ENCODE measurements at places on chromosomes 6 and 20. TPM values are rescaled to one million over a fixed set of nuclear protein-coding genes. Genes with fewer than 3 reads are reported as not detected.

- H3K4me3 ChIP-seq = no peak overlapping the region
- no peaks in the 10 kb centered on the region for H3K27me3 ChIP-seq
- no peak overlapping the region for H3K27ac ChIP-seq
- DNase-seq = no peak
Observed at GRCh38 chr20:45181639-45182038, 6.9 kb downstream of the PI3 start.

DNA sequence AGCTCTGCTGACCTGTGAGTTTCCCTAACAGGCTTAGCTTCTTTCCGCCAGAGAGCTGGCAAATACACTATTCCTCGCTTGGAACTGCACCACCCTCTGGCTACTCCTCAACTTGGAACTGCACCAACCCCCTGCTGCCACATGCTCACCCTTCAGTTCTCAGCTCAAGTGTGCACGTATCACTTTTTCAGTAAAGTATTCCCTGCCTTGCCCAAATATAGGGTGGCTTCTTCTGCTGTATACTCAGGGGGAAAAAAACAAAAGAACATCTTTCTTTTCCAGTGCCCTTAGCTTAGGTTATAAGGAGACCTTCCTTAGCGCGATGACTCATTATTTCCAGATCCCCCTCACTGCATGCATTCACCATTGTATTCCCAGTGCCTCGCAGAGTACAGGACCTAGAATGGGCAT, 21.2 kb downstream of the GNAS-AS1 start:
- H3K27ac ChIP-seq = no peak overlapping the region
- peaks cover 11% of the 10 kb centered on the region for H3K27me3 ChIP-seq
- no peaks in the 10 kb centered on the region for H3K4me1 ChIP-seq
- H3K36me3 ChIP-seq = no peaks in the 10 kb centered on the region
- H3K4me3 ChIP-seq = no peak overlapping the region

DNA sequence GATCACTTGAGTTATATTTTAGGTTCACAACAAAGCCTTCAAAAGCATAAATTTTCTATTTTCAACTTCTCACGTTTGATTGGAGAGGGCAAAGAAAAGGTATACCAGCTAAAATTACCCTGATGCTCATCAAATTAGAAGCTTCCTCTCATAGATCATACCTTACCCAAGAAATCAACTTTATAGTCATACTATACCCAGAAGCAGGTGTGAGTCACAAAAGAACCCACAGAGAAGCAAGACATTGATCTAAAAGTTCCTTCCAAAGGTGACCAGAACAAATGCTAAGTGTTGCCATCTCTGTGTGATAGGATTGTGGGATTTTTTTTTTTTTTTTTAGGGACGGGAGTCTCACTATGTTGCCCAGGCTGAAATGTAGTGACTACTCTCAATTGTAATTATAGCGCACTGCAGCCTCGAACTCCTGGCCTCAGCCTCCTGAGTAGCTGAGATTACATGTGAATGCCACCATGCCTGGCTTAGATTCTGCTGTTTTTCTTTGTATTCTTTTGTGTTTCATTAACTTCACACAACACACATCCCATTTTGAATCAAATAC, 3.3 kb downstream of the EIF2S2 start:
- H3K27ac ChIP-seq = no peak overlapping the region
- peaks cover 18% of the 10 kb centered on the region for H3K4me1 ChIP-seq
- DNase-seq = no peak
- H3K4me3 ChIP-seq = no peak overlapping the region
- no peaks in the 10 kb centered on the region for H3K36me3 ChIP-seq

GRCh38 chr20:732727-733126, 35.6 kb downstream of the SLC52A3 start:
- H3K36me3 ChIP-seq = no peaks in the 10 kb centered on the region
- DNase-seq = no peak
- no peaks in the 10 kb centered on the region for H3K27me3 ChIP-seq
- H3K27ac ChIP-seq = no peak overlapping the region

DNA sequence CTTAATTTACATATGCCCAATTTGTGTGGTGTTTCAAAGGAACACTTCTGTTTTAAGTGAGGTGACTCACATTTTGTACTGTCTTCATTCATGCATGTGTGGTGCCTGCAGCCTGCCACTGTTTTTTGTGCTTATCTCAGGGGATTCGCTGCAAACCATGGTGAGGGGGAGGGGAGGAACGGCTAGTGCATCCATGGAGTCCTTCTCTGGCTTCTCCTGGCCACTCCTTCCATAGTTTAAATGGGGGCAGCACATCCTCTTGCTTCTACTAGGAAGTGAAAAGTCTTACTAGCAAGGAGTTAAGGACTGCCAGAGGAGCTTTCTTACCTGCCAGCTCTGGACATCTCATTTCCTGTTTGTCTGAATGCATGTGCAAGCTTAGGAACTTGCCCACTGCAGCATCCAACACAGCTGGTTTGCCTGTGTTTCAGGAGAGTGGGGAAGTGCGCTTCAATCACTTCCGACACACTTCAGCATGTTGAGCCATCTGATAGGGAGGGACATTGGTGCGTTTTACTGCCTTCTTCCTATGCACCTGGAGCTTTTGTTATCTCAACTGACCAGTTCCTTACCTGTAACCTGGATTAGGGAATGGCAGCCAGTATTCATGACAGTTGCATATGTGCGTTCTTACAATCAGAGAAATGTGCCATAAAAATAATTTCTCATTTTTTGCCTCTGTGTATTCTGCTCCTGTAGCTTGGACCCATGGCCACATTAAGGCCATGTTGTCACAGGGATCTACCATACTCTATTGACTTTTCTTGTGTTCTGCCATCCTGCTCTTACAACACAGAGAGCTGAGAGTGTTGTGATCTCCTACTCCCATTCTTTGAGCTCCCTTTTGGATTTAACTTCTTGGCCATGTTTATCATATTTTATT, 211.3 kb downstream of the ARID1B start:
- H3K27me3 ChIP-seq = no peaks in the 10 kb centered on the region
- peaks cover 9% of the 10 kb centered on the region for H3K4me1 ChIP-seq
- DNase-seq = no peak
- no peaks in the 10 kb centered on the region for H3K36me3 ChIP-seq
- H3K27ac ChIP-seq = no peak overlapping the region
- no peak overlapping the region for H3K4me3 ChIP-seq

DNA sequence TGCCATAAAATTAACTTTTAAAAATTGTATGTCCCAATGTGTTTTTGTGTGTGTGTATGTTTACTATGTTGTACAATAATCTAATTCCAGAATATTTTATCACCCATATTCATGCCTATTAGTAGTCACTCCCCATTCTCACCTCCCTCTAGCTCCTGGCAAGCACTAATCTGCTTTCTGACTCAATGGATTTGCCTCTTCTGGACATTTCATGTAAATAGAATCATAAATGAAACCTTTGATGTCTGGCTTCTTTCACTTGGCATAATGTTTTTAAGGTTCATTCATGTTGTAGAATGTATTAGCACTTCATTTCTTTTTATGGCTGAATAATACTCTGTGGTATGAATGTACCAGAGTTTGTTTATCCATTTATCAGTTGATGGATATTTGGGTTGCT, 15.4 kb downstream of the SH3BGRL2 start:
- no peak overlapping the region for H3K4me3 ChIP-seq
- H3K27me3 ChIP-seq = no peaks in the 10 kb centered on the region
- H3K27ac ChIP-seq = no peak overlapping the region
- H3K4me1 ChIP-seq = peaks cover 4% of the 10 kb centered on the region
- no peaks in the 10 kb centered on the region for H3K36me3 ChIP-seq

DNA sequence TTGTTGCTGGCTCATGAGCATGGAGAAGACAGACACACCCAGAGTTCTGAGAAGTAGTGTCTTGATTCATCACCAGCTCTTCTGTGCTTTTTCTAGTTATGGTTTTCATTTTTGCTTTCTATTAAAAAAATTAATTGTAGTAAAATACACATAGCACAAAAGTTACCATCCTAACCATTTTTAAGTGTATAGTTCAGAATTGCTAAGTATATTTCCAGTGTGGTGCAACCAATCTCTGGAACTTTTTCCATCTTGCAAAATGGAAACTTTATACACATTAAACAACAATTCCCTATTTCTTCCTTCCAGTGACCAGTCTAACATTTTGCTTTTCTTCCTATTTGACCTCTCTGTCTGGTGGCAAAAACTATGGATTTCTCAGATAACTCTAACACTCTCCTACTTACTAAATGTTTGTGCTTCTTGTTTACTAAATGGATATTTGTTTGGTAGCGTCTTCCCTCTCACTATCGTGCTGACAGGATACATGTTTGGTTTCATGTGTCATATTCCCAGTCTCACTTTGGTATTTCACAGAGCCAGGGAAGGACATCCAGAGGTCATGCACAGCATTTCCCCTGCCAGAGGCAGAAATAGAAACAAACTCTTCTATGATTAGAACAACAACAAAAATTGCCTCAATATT, 40.6 kb downstream of the TXLNB start:
- H3K4me3 ChIP-seq = no peak overlapping the region
- H3K27ac ChIP-seq = peak overlapping the region; percentile 3
- peaks cover 15% of the 10 kb centered on the region for H3K4me1 ChIP-seq
- H3K36me3 ChIP-seq = no peaks in the 10 kb centered on the region
- no peaks in the 10 kb centered on the region for H3K27me3 ChIP-seq

GRCh38 chr6:139514819-139515218, 140.4 kb upstream of the CITED2 start:
- no peak overlapping the region for H3K27ac ChIP-seq
- H3K4me1 ChIP-seq = no peaks in the 10 kb centered on the region
- no peaks in the 10 kb centered on the region for H3K27me3 ChIP-seq
- no peak overlapping the region for H3K4me3 ChIP-seq
- no peak for DNase-seq

- no peak overlapping the region for H3K4me3 ChIP-seq
- H3K27me3 ChIP-seq = no peaks in the 10 kb centered on the region
- H3K4me1 ChIP-seq = no peaks in the 10 kb centered on the region
- no peak for DNase-seq
- no peak overlapping the region for H3K27ac ChIP-seq
Observed at GRCh38 chr6:8334113-8334512, 101.2 kb downstream of the SLC35B3 start.

GRCh38 chr6:132624175-132624574, at the start of gene TAAR2:
Gene TAAR2 (minus strand): TSS chr6:132624275. CDS start chr6:132624275, 0 bp downstream.
- no peaks in the 10 kb centered on the region for H3K36me3 ChIP-seq
- no peak within 1 kb of the TSS for H3K27ac ChIP-seq
- H3K4me1 ChIP-seq = no peaks in the 10 kb centered on the region
- DNase-seq = no peak
- no peak within 1 kb of the TSS for H3K4me3 ChIP-seq

- H3K4me1 ChIP-seq = peaks cover 14% of the 10 kb centered on the region
- DNase-seq = no peak
- H3K4me3 ChIP-seq = no peak within 1 kb of the TSS
- H3K27me3 ChIP-seq = no peaks in the 10 kb centered on the region
Observed at GRCh38 chr20:57620274-57620990, at the start of gene ZBP1. Gene ZBP1 (minus strand): TSS chr20:57620426. CDS start chr20:57620295, 131 bp downstream.

- H3K27me3 ChIP-seq = no peaks in the 10 kb centered on the region
- peaks cover 19% of the 10 kb centered on the region for H3K4me1 ChIP-seq
- H3K4me3 ChIP-seq = no peak overlapping the region
- H3K27ac ChIP-seq = no peak overlapping the region
- no peaks in the 10 kb centered on the region for H3K36me3 ChIP-seq
Observed at GRCh38 chr6:130525408-130525807, 159.6 kb downstream of the TMEM200A start.

DNA sequence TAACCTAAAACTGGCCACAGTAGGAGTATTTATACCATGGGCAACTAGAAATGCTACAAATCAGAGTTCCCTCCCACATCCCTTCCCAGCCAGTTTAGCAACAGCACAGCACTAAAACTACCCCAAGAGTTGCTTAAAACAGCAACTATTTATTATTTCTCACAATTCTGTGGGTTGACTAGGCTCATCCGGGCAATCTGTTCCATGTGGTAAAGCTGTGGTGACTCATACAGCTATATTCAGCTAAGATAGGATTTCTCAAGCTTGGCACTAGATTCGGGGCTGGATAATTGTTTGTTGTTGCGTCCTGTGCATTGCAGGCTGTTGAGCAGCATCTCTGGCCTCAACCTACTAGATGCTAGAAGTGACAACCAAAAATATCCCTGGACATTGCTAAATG, 8.6 kb upstream of the HECA start:
- H3K27me3 ChIP-seq = no peaks in the 10 kb centered on the region
- H3K4me3 ChIP-seq = no peak overlapping the region
- DNase-seq = peak; percentile 34
- H3K36me3 ChIP-seq = no peaks in the 10 kb centered on the region

- no peak for DNase-seq
- H3K27ac ChIP-seq = no peak overlapping the region
- no peaks in the 10 kb centered on the region for H3K4me1 ChIP-seq
- H3K4me3 ChIP-seq = no peak overlapping the region
Observed at GRCh38 chr6:95660544-95660943, 83.2 kb downstream of the MANEA start.

- H3K27me3 ChIP-seq = no peaks in the 10 kb centered on the region
- no peaks in the 10 kb centered on the region for H3K36me3 ChIP-seq
- H3K27ac ChIP-seq = no peak overlapping the region
- no peaks in the 10 kb centered on the region for H3K4me1 ChIP-seq
- no peak overlapping the region for H3K4me3 ChIP-seq
- no peak for DNase-seq
Observed at GRCh38 chr6:29547573-29547972, 12.0 kb downstream of the UBD start.

DNA sequence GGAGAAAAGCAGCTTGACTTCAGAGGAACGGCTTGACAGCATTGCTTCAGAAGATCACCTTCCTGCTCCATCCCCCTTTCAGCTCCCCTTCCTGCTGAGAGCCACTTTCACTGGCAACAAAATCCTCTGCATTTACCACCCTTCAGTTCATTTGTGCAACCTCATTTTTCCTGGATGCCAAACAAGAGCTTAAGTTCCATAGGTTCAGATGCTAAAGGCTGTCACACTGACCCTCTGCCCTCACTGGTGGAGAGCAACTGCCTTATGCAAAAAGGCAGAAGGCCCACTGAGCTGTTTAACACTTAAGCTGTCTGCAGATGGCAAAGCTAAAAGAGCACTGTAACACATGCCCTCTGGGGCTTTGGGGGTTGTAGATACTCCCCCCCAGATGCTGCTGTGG, 131.2 kb upstream of the SPACA1 start:
- DNase-seq = no peak
- peaks cover 6% of the 10 kb centered on the region for H3K4me1 ChIP-seq
- no peaks in the 10 kb centered on the region for H3K27me3 ChIP-seq
- H3K36me3 ChIP-seq = no peaks in the 10 kb centered on the region

GRCh38 chr6:150258381-150258780, 110.4 kb upstream of the IYD start:
- no peak overlapping the region for H3K27ac ChIP-seq
- no peaks in the 10 kb centered on the region for H3K36me3 ChIP-seq
- H3K27me3 ChIP-seq = no peaks in the 10 kb centered on the region
- DNase-seq = no peak
- H3K4me1 ChIP-seq = no peaks in the 10 kb centered on the region
- no peak overlapping the region for H3K4me3 ChIP-seq

The SAMD3 gene
- total RNA-seq = 0.78 TPM

The BLOC1S5 gene
- total RNA-seq = 10.7 TPM

The PARD6B gene
- 2.4 TPM for total RNA-seq

The SNAP91 gene
- not detected for total RNA-seq

The HLA-DQB1 gene
- total RNA-seq = 3.1 TPM

The SLC16A10 gene
- total RNA-seq = 32.7 TPM

The CAGE1 gene
- total RNA-seq = not detected

The LTA gene
- not detected for total RNA-seq

The TGM2 gene
- total RNA-seq = 87.6 TPM

The ARMH2 gene
- total RNA-seq = not detected

The ATXN1 gene
- total RNA-seq = 29.5 TPM

The SLC12A5 gene
- total RNA-seq = 5.2 TPM

The RNF8 gene
- total RNA-seq = 12.7 TPM

The RAMACL gene
- 9.6 TPM for total RNA-seq

The TRIM10 gene
- not detected for total RNA-seq

All from tibial nerve (tissue), 4 donors.